ENCODE measurements at places on chromosomes 4 and X.
A peak's percentile ranks its signal among the peaks of the same experiment; 100 is the strongest.

GRCh38 chr4:156476359-156476758, 495.2 kb downstream of the PDGFC start:
- DNase-seq = no peak

GRCh38 chr4:104811727-104812126, 317.0 kb upstream of the CXXC4 start:
- DNase-seq = no peak

DNA sequence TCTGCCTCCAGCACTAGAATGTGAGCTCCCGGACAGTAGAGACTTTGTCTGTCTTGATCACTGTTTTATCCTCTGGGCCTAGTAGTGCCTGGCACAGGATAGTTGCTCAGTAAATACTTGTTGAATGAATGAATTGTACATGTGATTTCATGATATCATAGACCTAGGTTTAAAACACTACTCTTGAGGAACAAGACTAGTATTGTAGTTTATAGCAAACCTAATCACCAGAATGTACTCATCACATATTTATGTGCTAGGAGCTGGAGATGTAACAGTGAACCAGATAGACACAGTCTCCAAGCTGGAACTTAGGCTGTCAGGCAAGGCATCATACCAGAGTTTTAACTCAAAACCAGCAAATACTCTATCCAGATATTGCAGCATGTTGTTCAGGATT, 23.5 kb downstream of the GAB3 start:
- DNase-seq = no peak

GRCh38 chrX:146208821-146209220, 391.2 kb downstream of the SLITRK2 start:
- no peak for DNase-seq

DNA sequence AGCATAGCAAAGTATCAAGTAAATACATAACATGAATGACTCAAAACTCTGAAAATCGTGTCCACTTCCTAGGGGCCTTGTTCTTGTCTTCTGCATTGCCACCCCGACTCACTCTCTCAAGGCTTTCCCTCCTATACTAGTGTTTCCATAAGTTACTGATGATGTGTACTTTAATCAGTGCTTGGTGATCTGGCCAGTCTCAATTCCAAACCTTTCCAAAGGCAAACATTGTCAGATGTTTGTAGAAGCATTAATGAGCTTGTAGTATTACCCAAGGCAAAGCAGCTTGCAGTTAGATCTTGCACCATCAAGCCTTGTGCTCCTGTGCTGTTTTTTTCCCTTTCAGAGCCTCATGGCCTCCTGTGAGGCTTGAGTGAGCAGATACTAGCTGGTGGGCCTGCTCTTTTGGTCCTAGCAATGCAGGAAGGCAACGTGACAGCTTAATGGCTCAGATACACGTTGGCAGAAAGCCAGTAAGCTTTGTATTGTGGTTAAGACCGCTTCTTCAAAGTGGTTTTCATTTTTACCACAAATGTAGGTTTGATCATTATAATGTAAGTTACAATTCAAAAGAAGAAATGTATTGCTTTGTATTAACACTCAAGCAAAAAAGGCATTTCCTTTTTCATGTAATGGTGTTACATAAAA, 51.8 kb downstream of the RBPJ start:
- peak; percentile 46 for DNase-seq

DNA sequence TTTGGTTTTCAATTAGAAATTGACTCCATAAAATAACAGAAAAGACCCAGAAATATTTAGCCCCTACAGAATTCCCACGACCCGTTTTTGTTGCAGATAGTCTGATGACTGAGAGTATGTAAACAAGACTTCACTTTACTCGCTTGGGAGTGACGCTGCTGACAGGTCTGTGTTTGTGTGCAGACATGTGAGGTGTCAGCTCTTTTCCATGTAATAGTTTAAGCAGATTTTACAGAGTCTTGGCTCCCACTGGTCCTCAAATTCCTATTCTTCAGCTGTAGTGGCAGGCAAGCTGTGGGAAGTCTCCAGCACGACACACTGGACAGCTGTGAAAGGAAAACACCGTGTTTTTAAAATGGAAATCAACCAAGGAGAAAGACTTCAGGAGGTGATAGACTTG, 455.7 kb downstream of the GABRG1 start:
- peak; percentile 22 for DNase-seq

GRCh38 chr4:123064390-123064789, 142.0 kb upstream of the NUDT6 start:
- DNase-seq = no peak

- no peak for DNase-seq
Observed at GRCh38 chr4:1851160-1851559, 4.8 kb downstream of the LETM1 start.

GRCh38 chrX:38882894-38883626, 81.8 kb downstream of the MID1IP1 start:
- no peak for DNase-seq

GRCh38 chr4:107011312-107011711, 24.8 kb downstream of the DKK2 start:
- DNase-seq = no peak

GRCh38 chr4:142265536-142265935, 580.6 kb downstream of the INPP4B start:
- DNase-seq = no peak

GRCh38 chr4:11420327-11420726, 8.4 kb downstream of the HS3ST1 start:
- no peak for DNase-seq

GRCh38 chrX:9597361-9598035, 132.6 kb downstream of the TBL1X start:
- DNase-seq = no peak

Measured in muscle of back (tissue), 13 donors.